ENCODE measurements at places on chromosomes 3 and 15.

DNA sequence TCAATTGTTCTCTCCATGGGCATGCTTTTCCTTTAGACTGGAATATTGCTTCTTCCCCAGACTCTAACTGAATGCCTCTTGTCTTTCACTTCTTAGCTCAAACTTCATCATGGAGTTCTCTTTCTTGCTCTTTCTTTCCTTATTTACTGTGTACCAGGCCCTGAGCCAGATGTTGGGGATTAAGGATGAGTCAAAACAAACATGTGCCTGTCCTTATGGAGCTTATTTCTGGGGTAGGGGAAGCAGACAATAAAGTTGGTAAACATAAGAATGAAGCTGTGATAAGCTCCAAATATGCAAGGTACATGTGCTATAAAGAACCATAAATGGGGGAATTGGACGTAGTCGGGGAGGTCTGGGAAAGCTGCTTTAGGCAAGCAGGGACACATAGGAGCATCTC lies 145.8 kb downstream of the ALDH1A2 start:
- no peak for DNase-seq

DNA sequence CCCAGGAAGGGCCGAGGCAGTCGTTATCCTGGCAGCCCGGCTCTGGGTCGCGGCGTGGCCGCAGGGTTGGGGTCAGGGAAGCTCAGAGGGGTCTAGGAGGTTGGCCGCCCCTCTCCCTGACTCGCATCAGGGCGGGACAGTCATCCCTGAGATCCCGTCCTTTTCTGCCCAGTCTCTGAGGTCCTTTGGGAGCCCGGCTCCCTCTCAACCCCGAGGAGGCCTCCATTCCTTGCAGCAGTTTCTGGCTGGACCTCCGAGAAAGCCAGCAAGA lies 495 bp downstream of the HYAL2 start:
- no peak for DNase-seq

- DNase-seq, result no peak
These were observed 51.5 kb downstream of the IL12A start for GRCh38 chr3:160040181-160040580.

GRCh38 chr3:171480526-171480925 lies 20.3 kb upstream of the TNIK start:
- no peak for DNase-seq

- DNase-seq, result no peak
These were observed 30.1 kb downstream of the SST start for GRCh38 chr3:187639927-187640568.

- DNase-seq, result no peak
These were observed 33.3 kb upstream of the MEIS2 start for GRCh38 chr15:37133602-37134001.

GRCh38 chr3:12356175-12356574 lies 67.3 kb downstream of the PPARG start:
- DNase-seq, result no peak

DNA sequence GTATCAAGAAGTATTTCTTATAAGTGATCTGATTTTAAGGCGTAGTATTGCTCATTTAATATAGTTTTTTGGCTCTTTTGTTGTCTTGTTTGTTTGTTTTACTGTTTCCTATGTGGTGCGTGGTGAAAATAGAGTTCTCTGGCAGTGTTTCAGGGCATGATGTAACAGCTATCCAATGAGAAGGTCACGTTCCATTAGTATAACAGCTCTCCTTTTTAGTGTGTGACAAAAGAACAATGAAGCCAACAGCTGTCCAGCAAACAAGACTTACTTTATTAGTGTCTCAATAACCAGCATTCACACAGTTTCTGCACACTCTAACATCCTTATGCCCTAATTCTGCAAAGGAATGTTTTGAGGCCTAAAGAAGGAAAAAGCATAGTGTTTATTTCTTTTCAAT lies 127.9 kb downstream of the SLC25A26 start:
- peak; percentile 90 for DNase-seq
